T follicular helper cell (primary cell): ENCODE measurements at places on chromosomes 2 and 18.

DNA sequence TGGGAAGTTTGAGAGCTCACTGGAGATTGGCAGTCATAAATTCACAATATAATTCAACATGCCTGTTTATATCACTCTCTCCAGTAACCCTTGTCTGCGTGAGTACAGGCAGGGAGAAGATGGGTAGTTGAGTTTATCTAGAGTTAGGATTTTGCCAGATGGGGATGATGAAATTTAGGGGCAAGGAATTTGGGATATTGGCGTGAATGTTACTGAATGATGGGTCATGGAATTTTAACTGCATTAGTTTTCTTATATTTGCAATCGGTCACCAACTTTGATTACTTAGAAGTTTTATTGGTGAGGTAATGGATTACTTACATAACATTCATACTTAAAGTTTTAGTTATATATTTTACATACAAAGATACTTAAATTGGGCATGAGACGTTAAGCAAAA lies 35.1 kb downstream of the SANBR start:
- no peak for DNase-seq

- no peak for DNase-seq
Observed at GRCh38 chr2:143474586-143474985, 345.4 kb downstream of the ARHGAP15 start.

DNA sequence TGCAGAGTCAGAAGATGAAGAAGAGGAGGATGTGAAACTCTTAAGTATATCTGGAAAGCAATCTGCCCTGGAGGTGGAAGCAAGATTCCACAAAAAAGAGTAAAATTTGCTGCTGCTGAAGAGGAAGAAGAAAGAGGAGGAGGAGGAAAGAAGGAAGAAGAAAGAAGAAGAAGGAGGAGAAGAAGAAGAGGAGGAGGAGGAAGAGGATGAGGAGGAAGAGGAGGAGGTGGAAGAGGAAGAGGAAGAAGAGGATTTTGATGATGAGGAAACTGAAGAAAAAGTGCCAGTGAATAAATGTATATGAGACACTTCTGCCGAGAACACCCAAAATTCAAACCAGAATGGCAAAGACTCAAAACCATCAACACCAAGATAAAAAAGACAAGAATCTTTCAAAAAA lies 20.9 kb upstream of the TAF4B start:
- no peak for DNase-seq

GRCh38 chr2:45289997-45290709 lies 280.9 kb upstream of the SIX2 start:
- no peak for DNase-seq

- DNase-seq: no peak
Observed at GRCh38 chr2:381941-382727, 94.2 kb upstream of the ALKAL2 start.

- DNase-seq: no peak
Observed at GRCh38 chr2:226176283-226176984, 623.2 kb downstream of the IRS1 start.

DNA sequence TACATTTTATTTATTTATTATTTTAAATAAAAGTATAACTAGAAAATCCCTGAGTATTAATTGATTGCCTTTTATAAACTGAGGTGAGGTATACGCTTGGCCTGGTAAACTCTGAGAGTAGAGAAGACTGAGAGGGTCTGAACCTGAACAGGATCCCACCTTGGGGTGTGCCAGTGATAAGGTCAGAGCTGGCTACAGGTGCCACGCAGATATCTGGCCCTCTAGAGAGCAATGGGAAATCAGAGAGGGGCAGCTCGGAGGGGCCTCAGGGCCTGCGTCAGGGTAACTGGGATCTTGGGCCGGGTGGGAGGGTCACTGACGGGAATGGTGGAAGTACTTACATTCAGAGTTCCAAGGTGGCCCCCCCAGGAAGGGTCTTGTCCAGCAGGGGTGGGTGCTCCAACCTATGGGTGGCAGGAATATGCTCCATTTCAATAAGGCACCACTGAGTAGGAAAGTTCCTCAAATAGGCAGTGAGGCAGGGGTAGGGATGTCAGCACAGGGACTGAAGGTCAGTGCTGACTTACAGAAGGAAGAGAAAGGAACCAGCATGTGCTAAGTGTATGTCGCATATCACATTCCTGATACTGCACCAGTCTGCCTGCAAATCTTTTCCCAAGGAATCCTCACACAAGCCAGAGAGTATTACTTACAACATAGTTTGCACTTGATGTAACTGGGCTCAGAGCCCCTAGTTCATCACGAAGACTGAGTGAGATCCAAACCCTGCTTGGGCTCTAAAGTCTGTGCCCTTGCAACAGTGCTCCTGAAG lies 706.0 kb upstream of the RAB6C start:
- no peak for DNase-seq
